ENCODE measurements at places on chromosomes 6 and 20.

DNA sequence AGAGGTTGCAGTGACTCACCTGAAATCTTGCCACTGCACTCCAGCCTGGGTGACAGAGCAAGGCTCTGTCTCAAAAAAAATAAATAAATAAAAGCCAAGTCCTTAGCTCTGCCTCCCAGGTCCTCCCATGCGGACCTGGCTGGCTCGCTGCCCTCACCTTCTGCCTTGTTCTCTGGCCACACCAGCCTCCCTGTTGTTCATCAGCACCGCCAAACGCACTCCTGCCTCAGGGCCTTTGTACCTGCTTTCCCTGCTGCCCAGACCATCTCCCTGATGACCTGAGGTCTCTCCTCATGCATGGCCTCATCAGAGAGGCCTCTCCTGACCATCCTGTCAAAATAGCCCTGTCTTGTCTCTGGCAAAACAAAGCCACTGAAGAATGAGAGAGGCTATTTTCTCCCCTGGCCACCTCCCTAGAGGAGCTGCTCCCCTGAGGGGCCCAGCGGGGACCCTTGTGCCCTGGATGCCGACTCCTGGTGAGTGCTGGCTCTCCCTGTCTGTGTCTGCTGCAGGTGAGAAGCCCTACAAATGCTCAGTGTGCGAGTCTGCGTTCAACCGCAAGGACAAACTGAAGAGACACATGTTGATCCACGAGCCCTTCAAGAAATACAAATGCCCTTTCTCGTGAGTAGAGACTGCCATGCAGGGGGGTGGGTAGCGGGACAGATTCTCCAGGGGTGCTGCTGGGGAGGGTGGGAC, 22.6 kb upstream of the CHMP4B start:
- no peak for DNase-seq

DNA sequence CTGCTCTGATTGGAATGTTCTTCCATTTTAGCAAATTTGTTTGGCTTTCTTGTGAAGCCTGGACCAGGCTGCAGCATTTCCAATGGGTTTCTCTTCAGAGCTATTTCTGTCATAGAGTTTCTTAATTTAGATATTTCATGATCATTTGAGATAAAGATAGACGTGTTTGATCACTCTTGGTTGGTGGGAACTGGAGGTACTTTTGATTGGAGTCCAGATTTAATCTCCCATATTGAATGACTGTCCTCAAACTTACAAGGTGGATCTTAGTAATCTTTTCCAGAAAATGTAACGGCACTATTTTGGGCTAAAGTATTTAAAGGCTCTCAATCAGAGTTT, 29.2 kb downstream of the RNF144B start:
- no peak for DNase-seq

- DNase-seq, result no peak
Observed at GRCh38 chr6:138219901-138220300, 1.6 kb upstream of the PBOV1 start.

DNA sequence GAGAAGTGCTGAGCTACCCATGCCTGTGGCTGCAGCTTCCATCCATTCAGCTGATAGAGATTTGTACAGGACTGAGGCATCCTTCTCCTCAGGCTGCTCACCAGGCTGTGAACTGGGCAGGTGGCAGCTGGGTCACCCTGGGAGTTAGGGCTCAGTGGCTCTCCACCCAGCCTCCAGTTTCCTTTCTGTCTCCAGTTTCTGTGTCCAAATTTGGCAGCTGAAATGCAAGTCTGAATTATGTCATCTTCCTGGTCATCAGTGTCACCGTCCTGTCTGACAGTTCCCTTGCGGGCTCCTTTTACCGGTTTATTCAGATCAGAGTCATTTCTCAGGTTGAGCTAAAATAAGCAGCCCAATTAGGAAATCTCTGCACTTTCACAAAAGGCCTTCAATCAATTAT, 93.3 kb downstream of the EDN1 start:
- no peak for DNase-seq

GRCh38 chr6:111765763-111766162, 107.5 kb downstream of the FYN start:
- no peak for DNase-seq

DNA sequence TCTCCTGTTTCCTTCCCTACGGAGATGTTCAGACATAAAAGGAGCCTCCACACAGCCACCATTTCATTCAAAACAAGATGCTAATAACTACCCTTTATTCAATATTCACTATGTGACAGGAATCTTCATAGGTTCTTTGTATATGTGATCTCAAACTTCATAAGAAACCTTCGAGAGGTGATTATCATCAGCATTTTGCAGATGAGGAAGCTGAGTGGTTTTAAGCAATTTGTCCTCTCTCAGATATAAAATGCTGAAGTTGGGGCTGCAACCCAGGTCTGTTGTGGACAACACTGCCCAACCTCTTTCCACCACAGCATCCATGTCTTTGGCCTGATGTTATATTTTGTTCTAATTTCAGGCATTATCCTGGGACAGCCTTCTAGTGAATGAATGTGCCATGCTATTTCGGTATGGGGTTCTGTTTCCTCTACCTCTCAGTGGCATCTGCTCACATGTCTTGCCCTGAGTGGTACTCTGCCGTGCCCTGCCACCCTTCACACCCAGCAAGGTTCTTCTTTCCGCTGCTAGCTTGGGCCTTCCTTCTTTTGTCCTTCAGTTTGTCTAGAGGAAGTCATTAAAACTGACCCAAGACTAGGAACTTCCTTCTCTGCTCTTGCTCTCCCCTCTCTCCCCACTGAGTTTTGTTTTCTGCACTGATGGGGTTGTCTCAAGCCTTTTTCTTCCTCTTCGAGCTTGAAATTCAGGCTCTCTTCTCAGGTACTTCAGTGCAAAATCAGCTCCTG, 300.9 kb upstream of the PRDM1 start:
- no peak for DNase-seq

DNA sequence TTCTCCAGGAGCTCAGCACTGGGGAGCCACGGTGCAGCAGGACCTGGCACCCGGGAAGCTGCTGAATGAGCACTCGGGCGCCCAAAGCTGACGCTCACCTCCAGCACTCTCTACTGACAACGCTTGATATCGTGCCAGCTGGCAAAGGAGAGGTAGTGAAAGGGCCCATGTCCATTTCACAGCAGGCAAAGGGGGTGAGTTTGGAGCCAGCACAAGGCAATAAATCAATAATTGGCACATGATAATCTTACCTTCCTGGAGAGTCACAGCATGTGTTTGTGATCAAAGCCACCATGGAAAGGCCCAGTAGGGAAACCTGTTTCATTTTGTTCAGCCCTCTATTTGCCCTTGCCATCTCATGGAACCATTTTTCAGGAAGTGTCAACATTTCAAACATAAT, 23.3 kb upstream of the SMIM26 start:
- no peak for DNase-seq

DNA sequence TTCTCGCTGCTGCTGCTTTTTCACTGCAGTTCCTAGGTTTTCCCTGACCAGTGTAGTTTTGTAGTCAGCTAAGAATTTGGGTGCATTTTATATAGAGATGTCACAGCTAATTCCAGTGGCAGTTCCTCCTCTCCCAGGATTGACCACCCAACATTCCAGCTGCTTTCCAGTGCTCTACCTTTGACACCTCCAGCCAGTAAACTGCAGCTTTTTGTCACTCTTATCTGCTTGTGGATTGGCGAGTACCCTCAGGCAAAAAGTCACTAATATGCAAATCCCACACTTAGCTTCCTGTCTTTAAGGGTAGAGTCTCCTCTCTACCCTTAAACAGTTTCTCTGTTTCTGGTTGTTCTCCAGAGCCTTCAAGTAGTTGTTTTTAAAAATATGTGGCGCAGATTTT, 146.9 kb upstream of the KCNG1 start:
- DNase-seq, result no peak

- DNase-seq, result no peak
Observed at GRCh38 chr20:21522481-21523280, 8.8 kb upstream of the NKX2-2 start.

DNA sequence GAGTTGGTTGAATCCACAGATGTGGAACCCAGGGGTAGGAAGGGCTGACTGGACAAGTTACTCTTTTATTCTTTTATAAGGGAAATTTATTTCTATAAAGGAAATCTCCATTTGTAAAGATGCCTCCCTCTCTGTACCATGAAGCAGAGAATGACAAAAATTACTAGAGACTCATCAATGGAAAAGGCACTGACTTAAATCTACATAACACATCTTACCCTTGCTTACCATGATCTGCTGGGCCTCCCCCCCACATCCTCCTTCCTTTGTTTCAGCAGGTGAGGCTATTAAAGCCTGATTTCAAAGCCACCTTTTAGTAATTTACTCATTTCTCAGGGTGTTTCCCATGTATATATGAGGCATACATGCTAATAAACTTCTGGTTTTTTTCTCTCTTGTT, 130.2 kb upstream of the HDDC2 start:
- DNase-seq, result no peak

GRCh38 chr6:142823256-142823902, 121.6 kb downstream of the HIVEP2 start:
- no peak for DNase-seq
